Parietal lobe (tissue), 2 donors: ENCODE measurements at places on chromosomes 4 and X. TPM values are rescaled to one million over a fixed set of nuclear protein-coding genes. Genes with fewer than 3 reads are reported as not detected.

The WFS1 gene
- total RNA-seq, result 5.9 TPM

The RTL9 gene
- 0.63 TPM for total RNA-seq

The ZCCHC18 gene
- total RNA-seq, result 18.2 TPM

The NIPAL1 gene
- total RNA-seq, result 1.3 TPM
